ENCODE measurements at places on chromosomes 16 and 17. TPM values are rescaled to one million over a fixed set of nuclear protein-coding genes. Genes with fewer than 3 reads are reported as not detected.

The FNDC8 gene
- not detected for total RNA-seq

The SLC35G6 gene
- total RNA-seq, result not detected

The ZNF200 gene
- total RNA-seq, result 9.2 TPM

GRCh38 chr17:40191237-40192208 lies 14.3 kb downstream of the RAPGEFL1 start:
- H3K4me3 ChIP-seq, result peak overlapping the region; percentile 42
- H3K4me1 ChIP-seq, result no peaks in the 10 kb centered on the region
- H3K27ac ChIP-seq, result peak overlapping the region; percentile 71
- peak; percentile 62 for DNase-seq
- H3K36me3 ChIP-seq, result no peaks in the 10 kb centered on the region

GRCh38 chr16:11994143-11995119 lies 17.9 kb downstream of the SNX29 start:
- no peaks in the 10 kb centered on the region for H3K36me3 ChIP-seq
- no peaks in the 10 kb centered on the region for H3K4me1 ChIP-seq
- H3K4me3 ChIP-seq, result no peak overlapping the region
- H3K27ac ChIP-seq, result no peak overlapping the region
- no peak for DNase-seq
- no peaks in the 10 kb centered on the region for H3K27me3 ChIP-seq

DNA sequence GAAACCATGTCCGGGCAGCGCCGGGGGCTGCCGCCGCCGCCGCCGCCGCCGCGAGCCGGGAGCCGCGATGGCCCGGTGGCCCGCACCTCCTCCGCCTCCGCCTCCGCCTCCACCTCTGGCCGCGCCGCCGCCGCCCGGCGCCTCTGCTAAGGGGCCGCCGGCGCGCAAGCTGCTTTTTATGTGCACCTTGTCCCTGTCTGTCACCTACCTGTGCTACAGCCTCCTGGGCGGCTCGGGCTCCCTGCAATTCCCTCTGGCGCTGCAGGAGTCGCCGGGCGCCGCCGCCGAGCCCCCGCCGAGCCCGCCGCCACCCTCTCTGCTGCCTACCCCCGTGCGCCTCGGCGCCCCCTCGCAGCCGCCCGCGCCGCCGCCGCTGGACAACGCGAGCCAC lies 587 bp downstream of the HS3ST4 start:
- no peaks in the 10 kb centered on the region for H3K36me3 ChIP-seq
- DNase-seq, result no peak
- H3K27me3 ChIP-seq, result peaks cover 5% of the 10 kb centered on the region
- no peak overlapping the region for H3K27ac ChIP-seq
- H3K4me3 ChIP-seq, result peak overlapping the region; percentile 51

DNA sequence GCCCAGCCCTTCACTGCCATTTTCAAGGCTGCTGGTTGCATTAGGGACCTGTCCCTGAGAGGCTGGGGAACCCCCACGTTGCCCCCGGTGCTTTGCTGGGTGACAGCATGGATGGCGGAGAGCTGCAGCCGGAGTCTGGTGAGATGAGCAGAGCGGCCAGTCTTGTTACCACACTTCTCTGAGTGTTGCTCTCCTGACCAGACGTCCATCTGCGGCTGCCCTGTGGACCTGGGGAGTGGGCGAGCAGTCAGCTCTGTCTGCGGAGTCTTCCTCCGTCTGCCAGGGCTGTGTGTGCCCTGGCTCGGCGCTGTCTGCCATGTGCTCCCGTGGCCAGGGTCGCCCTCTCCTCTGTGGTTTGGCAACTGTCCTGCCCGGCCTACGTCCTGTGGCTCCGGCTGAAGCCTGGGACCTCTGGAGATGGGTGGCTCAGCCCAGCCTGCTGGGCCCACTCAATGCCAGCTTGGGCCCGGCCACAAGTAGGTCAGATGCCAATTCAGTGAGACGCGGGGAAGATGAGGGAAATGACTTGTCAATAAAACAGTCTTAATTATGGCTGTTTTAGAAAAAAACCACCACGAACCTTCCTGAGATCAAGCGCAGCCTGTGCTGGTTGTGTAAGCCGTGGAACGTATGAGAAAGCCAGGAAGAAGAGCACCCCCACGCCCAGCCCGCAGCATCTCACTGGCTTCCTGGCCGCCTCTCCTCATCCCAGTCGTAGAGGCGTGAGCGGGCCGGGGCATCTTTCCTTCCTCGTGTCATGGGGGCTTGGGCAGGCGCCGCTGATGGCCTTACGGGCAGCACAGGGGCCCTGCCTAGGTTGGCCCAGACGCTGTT lies 7.9 kb downstream of the KCTD5 start:
- no peaks in the 10 kb centered on the region for H3K27me3 ChIP-seq
- H3K4me1 ChIP-seq, result peaks cover 4% of the 10 kb centered on the region
- no peak overlapping the region for H3K27ac ChIP-seq
- no peak overlapping the region for H3K4me3 ChIP-seq
- H3K36me3 ChIP-seq, result no peaks in the 10 kb centered on the region

- no peaks in the 10 kb centered on the region for H3K27me3 ChIP-seq
- peaks cover 5% of the 10 kb centered on the region for H3K4me1 ChIP-seq
- no peak overlapping the region for H3K4me3 ChIP-seq
- peak overlapping the region; percentile 85 for H3K27ac ChIP-seq
- DNase-seq, result no peak
Observed at GRCh38 chr16:17403859-17404545, 66.8 kb downstream of the XYLT1 start.

GRCh38 chr16:9123401-9123800 lies 32.0 kb downstream of the HAPSTR1 start:
- H3K4me3 ChIP-seq, result no peak overlapping the region
- H3K27me3 ChIP-seq, result no peaks in the 10 kb centered on the region
- H3K36me3 ChIP-seq, result no peaks in the 10 kb centered on the region

DNA sequence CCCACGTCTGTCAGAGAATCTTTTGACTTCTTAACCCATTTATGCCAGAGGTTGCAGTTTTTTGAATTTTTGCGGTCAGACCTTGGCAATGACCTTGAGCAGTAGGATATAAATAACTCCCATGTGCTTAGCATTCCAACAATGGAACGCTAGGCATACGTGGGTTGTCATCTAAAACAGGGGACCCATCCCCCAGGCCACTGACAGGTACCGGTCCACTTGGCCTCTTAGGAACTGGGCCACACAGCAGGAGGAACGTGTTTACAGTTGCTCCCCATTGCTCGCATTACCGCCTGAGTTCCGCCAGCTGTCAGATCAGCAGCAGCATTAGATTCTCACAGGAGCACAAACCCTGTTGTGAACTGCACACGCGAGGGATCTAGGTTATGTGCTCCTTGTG lies 76.8 kb upstream of the LGALS9 start:
- no peak overlapping the region for H3K27ac ChIP-seq
- H3K4me1 ChIP-seq, result peaks cover 7% of the 10 kb centered on the region
- no peaks in the 10 kb centered on the region for H3K27me3 ChIP-seq
- no peak for DNase-seq
- H3K36me3 ChIP-seq, result no peaks in the 10 kb centered on the region

- H3K27me3 ChIP-seq, result no peaks in the 10 kb centered on the region
- peak overlapping the region; percentile 100 for H3K27ac ChIP-seq
- H3K36me3 ChIP-seq, result no peaks in the 10 kb centered on the region
- H3K4me1 ChIP-seq, result peaks cover 3% of the 10 kb centered on the region
- DNase-seq, result no peak
Observed at GRCh38 chr17:7476951-7477350, 2.5 kb downstream of the ZBTB4 start.

DNA sequence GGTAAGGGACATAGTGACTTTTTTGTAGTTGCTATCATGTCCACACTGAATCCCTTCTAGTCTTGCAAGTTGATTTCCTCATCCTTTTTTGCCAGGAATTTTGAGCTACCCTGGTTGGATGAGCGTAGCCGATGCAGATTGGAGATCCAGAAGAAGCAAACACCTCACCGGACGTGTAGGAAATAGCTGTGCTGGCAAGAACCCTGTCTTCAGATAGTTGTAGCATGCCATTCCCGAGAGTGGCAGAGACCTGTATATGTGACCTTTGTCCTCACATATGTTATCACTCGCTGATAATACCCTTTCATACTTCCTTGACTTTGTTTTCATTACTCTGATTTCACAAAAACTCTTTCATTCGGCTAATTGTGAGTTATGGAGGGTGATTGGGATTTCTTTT lies 6.2 kb upstream of the CASC3 start:
- no peaks in the 10 kb centered on the region for H3K36me3 ChIP-seq
- no peaks in the 10 kb centered on the region for H3K4me1 ChIP-seq
- H3K27ac ChIP-seq, result no peak overlapping the region
- no peak overlapping the region for H3K4me3 ChIP-seq
- DNase-seq, result no peak
- H3K27me3 ChIP-seq, result no peaks in the 10 kb centered on the region

GRCh38 chr16:9033125-9033830 lies 58.2 kb upstream of the HAPSTR1 start:
- no peaks in the 10 kb centered on the region for H3K4me1 ChIP-seq
- no peak overlapping the region for H3K27ac ChIP-seq
- H3K27me3 ChIP-seq, result no peaks in the 10 kb centered on the region
- H3K4me3 ChIP-seq, result no peak overlapping the region
- DNase-seq, result no peak
- no peaks in the 10 kb centered on the region for H3K36me3 ChIP-seq

DNA sequence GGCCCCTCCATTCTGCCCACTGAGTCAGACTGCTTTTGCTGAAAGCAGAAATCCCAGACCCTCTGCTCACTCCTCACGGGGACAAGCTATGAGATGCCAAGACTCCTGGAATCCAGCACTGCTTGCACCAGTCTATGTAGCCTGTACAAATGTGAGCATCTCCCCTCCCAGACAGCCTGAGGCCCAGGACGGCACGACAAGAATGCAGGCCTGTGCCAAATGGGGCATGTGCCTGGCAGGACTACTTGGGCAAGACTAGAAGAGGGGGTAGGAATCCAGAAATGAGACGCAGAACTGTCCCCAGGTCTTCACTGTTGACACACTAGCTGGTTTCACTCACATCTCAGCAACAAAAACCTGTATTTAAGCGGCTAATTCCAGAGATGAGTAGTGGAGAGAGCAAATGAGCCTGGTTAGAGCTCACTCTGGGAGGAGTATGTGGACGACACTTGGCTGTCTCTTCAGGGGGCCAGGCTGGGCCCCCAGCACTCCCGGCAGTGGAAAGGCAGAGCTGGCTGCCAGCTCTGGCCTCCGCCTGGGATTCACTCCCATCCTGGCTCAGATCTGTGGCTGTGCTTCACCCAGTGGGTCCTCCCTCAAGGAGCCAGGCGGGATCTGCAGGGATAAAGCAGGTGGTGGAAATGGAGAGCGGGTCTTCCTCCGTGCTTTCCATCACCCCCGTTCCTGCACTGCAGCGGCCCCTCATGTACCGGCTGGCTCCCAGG lies 2.9 kb upstream of the MYO1C start:
- H3K27ac ChIP-seq, result peak overlapping the region; percentile 82
- H3K36me3 ChIP-seq, result no peaks in the 10 kb centered on the region
- DNase-seq, result peak; percentile 80
- peaks cover 9% of the 10 kb centered on the region for H3K4me1 ChIP-seq
- peak overlapping the region; percentile 45 for H3K4me3 ChIP-seq
- no peaks in the 10 kb centered on the region for H3K27me3 ChIP-seq

DNA sequence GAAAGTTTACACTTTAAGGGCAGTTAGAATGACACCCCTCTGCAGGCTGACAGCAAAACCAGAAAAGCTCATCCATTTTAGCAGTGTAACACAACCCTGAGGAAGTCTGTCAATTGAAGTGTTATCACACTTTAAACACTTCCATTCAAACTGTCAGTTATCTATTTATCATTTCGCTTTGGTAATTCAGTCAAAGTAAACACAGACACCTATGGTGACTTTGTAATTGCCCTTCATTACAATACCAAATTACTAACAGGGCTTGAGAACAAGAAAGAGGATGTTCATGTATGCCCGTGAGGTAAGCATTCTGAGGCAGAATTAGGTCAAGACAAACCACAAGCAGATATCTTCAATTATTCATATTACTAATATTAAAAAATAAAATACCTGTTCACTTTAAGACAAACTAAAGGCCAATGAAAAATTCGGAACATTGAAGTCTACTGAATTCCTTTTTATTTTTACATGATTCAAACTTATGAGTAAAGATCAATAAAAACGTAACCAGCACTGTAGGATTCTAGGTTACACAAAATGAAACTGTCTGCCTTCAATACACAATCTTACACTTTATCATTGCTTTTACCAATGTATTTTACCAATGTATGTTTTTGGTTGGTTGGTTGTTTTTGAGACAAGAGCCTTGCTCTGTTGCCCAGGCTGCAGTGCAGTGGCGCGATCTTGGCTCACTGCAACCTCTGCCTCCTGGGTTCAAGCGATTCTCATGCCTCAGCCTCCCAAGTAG lies 57.1 kb downstream of the BRIP1 start:
- H3K27me3 ChIP-seq, result no peaks in the 10 kb centered on the region
- DNase-seq, result no peak
- H3K4me3 ChIP-seq, result no peak overlapping the region
- no peaks in the 10 kb centered on the region for H3K4me1 ChIP-seq
- H3K36me3 ChIP-seq, result no peaks in the 10 kb centered on the region

DNA sequence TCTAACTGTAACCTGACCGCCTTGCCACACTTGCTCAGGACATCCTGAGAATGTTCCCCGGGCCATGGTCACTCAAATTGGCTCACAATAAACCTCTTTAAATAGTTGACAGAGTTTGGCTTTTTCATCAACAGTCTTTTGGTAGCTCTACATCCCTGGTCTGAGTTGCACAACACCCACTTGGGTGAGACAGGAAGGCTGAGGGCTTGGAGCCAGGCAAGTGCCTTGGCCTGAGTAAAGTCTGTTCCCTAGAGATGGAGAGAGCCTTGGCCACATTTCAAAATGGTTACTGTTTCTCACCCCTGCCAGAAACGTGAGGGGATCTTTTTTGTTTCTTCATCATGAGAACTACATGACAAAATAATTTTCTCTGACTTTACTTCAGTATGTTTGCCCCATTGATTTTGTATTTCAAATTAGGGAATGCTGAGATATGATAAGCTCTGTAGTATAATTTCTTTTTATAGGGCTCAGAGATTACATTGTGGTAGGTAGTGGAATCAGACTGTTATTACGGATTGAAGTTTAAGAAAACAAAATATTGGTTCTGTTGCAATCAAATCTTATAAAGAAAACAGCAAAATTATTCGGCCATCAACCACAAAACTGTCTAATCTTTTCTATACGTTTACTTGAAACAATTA lies 53.9 kb upstream of the NETO2 start:
- H3K4me1 ChIP-seq, result no peaks in the 10 kb centered on the region
- H3K36me3 ChIP-seq, result no peaks in the 10 kb centered on the region
- H3K27me3 ChIP-seq, result no peaks in the 10 kb centered on the region
- no peak overlapping the region for H3K27ac ChIP-seq
- no peak overlapping the region for H3K4me3 ChIP-seq

DNA sequence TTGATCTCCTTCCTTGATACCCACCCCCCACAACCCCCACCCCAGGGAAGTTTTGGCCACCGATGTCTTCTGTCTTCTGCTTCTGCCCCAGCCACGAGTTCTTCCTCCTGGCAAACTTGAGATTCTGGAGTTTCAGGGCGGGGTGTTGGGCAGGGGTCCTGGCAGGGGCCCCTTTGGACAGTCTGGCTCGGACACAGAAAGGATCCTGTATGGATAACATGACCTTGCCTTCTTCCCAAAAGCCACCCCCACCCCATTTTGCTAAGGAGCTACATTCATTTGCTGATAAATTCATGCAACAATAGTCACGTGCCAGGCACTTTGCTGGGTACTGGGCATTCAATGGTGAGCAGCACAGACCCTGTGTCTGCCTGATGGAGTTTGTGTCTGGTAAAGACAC lies 5.9 kb upstream of the COL1A1 start:
- no peaks in the 10 kb centered on the region for H3K36me3 ChIP-seq
- peaks cover 2% of the 10 kb centered on the region for H3K27me3 ChIP-seq
- peak overlapping the region; percentile 54 for H3K27ac ChIP-seq
- H3K4me3 ChIP-seq, result peak overlapping the region; percentile 52
- DNase-seq, result no peak
